Activated CD4-positive, CD25-positive, alpha-beta regulatory T cell treated with anti-CD3 and anti-CD28 coated beads, Interleukin-2, amount 50 U/mL, for 72 hours (primary cell): ENCODE measurements at places on chromosomes 12 and 14.

DNA sequence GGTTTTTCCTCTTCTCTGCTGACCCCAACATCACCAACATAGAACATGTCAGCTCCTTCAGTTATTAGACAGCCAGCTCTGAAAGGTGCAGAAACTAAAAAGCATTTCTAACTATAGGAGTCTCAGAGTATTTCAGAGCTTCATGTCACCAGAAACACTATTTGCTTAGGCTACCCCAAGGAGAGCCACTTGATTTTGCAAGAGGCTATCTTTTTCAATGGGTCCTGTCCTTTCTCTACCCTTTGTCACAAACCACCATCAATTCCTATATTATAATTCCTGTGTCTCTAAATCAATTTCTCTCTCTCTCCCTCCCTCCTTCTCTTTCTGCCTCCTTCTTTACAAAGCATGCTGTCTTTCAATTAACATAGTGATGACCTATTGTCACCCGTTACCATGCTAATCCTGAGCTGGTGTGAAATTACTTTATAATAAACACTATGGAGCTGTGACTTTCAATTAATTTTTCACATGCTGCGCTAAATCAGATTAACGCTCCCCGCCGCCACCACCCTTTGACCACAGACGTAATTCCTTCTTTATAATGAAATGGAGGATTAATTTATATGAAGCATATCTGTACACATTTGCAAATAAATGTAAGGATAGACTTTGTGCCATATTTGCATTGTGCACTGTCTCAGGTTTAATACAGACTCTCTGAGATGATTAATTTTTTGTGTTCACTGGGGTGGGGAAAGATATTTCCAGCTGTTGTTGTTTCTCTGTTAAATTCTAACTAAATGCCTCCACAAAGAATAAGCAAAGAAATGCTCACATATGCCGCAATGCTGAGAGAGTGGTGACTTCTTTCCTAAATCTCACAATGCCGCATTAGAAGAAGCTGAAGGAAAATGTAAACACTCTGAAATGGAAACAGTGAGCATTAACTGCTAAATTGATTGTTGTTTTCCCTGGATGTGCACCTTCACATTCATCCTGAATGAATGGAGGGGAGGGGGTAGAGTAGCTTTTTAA lies 418.6 kb downstream of the PDZRN4 start:
- DNase-seq: no peak

- DNase-seq: no peak
Measured at GRCh38 chr12:130977743-130978095, 24.0 kb downstream of the ADGRD1 start.

DNA sequence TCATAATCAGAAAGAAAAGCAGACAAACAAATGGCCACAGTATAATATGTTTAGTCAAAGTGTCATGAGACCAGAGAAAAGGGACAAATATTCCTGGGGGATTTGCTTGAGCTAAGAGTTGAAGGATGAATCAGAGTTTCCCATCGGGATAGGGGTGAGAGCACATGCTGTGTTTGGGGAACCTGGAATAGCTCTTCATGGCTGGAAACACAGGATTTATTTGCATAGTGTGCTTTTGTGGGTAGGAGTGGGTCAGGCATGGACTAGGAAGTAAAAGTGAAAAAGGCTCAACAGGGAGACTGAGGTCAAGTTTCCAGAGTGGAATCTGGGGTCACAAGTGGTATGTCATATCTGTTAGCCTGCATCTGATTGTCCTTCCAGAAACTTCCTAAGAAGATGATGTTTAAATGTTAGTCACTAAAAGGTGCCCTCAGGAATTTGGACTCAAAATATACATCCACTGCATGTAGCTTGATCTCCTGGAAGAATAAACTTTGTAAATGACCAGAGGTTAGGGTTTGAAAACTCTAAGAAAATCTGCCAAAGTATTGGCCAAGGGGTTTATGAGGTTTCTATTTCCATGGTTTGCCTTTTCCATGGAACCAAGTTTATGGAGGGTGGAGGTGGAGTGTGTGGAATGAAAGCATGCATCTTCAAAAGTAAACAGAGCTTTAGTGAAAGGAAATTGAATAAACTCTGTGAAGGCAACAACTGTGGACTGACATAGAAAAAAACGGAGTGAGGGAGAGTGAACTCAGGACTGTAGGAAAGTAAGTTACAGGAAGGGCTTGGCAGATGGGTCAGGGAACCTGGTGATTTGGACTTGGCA lies 344.6 kb downstream of the C12orf75 start:
- DNase-seq: no peak

GRCh38 chr12:115756804-115757203 lies 520.7 kb downstream of the MED13L start:
- DNase-seq: no peak
